Left ventricle myocardium inferior (tissue), 1 donor: ENCODE measurements at places on chromosomes 3 and 15. TPM values are rescaled to one million over a fixed set of nuclear protein-coding genes. Genes with fewer than 3 reads are reported as not detected.

The SUSD5 gene
- 0.80 TPM for total RNA-seq

The MGLL gene
- 67.0 TPM for total RNA-seq

DNA sequence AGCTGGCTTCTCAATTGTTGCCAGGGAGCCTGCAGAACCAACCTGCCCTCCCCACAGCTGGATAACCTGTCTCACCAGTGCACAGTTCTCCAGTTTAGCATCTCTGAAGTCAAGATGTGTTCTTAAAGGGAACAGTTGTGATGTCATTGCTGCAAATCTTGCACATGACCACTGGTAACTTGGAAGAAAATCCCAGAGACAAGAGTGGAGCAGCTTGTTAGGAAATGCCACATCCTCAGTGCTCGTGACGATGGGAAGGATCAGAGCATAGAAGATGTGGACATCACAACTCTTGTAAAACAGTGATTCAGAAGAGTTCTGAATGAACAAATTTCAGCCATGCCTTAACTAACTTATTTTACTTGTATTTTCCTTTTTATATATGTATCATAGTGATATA lies 36.1 kb upstream of the LIMD1 start:
- H3K4me1 ChIP-seq = peaks cover 60% of the 10 kb centered on the region
- H3K27me3 ChIP-seq = no peaks in the 10 kb centered on the region
- peak overlapping the region; percentile 94 for H3K27ac ChIP-seq
- no peak overlapping the region for H3K4me3 ChIP-seq
- DNase-seq = no peak

- H3K4me1 ChIP-seq = no peaks in the 10 kb centered on the region
- no peak overlapping the region for H3K4me3 ChIP-seq
Observed at GRCh38 chr15:99224372-99225214, 24.8 kb downstream of the TTC23 start.

DNA sequence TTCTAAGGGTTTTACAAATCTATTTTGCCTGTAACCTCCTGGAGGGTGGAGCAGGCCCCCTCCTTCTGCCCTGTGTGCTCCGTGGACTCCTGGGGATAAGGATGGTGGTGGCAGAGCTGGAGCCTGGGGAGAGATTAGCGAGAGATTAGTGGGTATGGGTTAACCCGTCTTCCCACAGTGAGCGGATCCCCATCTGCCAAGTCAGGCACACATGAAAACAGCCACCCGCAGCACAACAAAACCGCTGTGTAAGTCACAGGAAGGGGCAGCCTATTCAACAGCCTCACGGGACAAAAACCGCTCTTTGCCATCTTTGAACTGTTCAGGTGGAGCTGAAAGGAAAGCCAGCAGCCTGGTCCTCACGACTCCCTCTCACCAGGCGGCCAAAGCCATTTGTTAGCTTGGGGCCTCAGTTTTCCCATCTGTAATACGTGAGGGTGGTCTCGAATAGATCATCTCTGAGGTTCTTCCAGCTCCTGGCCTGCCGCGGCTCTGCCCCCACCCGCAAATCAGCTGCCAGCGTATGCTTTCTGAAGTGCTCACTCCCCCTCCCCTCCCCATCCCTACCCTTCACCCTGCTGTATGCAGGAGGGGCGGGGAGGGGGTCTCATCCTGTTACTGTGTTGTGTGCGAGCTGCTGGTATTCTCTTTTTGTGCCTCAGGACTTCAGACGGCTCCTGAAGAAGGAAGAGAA lies 43.6 kb downstream of the PDIA5 start:
- H3K4me3 ChIP-seq = no peak overlapping the region
- peaks cover 14% of the 10 kb centered on the region for H3K4me1 ChIP-seq
- H3K36me3 ChIP-seq = peaks cover 63% of the 10 kb centered on the region
- no peaks in the 10 kb centered on the region for H3K27me3 ChIP-seq
- no peak for DNase-seq

DNA sequence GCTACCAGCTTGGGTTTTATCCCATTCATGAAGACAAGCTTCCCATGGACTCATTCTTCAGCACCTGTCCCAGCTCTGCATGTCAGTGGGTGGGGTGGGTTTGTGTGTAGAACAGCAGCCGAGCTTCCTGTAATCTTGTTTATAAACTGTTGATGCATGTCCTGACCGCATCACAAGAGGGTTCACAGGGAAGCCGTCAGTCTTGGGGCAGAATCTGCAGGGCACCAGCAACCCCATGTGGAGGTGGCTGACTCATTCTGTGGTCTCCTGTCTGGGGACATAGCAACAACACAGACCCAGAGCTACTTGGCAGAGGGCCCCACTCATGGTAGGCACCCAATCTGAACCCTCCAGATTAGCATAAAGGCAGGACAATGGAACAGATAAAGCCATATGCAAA lies 35.6 kb downstream of the DAPK2 start:
- DNase-seq = peak; percentile 63
- no peaks in the 10 kb centered on the region for H3K36me3 ChIP-seq
- no peak overlapping the region for H3K4me3 ChIP-seq
- no peaks in the 10 kb centered on the region for H3K27me3 ChIP-seq
- H3K4me1 ChIP-seq = peaks cover 95% of the 10 kb centered on the region

- peaks cover 88% of the 10 kb centered on the region for H3K4me1 ChIP-seq
- H3K36me3 ChIP-seq = no peaks in the 10 kb centered on the region
- H3K27me3 ChIP-seq = no peaks in the 10 kb centered on the region
Observed at GRCh38 chr15:57217778-57218598, 158.3 kb upstream of the CGNL1 start.

GRCh38 chr15:93570527-93570926 lies 481.5 kb upstream of the RGMA start:
- no peak for DNase-seq
- H3K27ac ChIP-seq = no peak overlapping the region
- no peak overlapping the region for H3K4me3 ChIP-seq

GRCh38 chr3:129793942-129794310 lies 99.6 kb downstream of the TMCC1 start:
- no peaks in the 10 kb centered on the region for H3K27me3 ChIP-seq
- peak overlapping the region; percentile 76 for H3K27ac ChIP-seq
- H3K4me1 ChIP-seq = peaks cover 24% of the 10 kb centered on the region
- no peak for DNase-seq

DNA sequence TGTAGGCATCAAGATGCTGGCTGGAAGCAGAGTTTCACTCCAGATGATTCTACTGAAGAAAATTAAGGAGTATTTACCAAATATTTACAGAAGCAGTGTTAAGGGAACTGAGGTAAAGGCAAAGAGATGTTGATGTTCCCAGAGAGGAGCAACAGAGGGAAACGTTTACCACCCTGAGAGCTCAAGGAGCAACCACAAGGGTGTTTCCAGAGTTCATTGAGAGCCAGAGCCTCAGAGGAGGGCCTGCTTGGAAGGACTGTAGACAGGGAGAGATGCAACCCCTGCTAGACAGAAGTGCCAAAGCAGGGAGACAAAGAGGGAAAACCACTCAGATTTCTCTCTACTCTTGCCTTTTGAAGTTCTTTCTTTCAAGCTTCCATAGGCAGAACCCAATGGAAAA lies 474.5 kb downstream of the RBMS3 start:
- no peak overlapping the region for H3K4me3 ChIP-seq
- DNase-seq = no peak
- H3K36me3 ChIP-seq = no peaks in the 10 kb centered on the region

- H3K4me1 ChIP-seq = no peaks in the 10 kb centered on the region
- no peak for DNase-seq
- no peak overlapping the region for H3K4me3 ChIP-seq
- no peaks in the 10 kb centered on the region for H3K36me3 ChIP-seq
Observed at GRCh38 chr3:76652524-76652923, 387.4 kb upstream of the ROBO2 start.

- H3K4me3 ChIP-seq = no peak overlapping the region
- H3K27ac ChIP-seq = no peak overlapping the region
- H3K4me1 ChIP-seq = no peaks in the 10 kb centered on the region
- H3K36me3 ChIP-seq = peaks cover 33% of the 10 kb centered on the region
- no peaks in the 10 kb centered on the region for H3K27me3 ChIP-seq
Observed at GRCh38 chr3:27428446-27428845, 55.7 kb downstream of the SLC4A7 start.

- no peak overlapping the region for H3K4me3 ChIP-seq
- H3K27ac ChIP-seq = no peak overlapping the region
- DNase-seq = no peak
- no peaks in the 10 kb centered on the region for H3K36me3 ChIP-seq
- peaks cover 47% of the 10 kb centered on the region for H3K4me1 ChIP-seq
Observed at GRCh38 chr3:178381555-178381954, 154.7 kb upstream of the KCNMB2 start.

DNA sequence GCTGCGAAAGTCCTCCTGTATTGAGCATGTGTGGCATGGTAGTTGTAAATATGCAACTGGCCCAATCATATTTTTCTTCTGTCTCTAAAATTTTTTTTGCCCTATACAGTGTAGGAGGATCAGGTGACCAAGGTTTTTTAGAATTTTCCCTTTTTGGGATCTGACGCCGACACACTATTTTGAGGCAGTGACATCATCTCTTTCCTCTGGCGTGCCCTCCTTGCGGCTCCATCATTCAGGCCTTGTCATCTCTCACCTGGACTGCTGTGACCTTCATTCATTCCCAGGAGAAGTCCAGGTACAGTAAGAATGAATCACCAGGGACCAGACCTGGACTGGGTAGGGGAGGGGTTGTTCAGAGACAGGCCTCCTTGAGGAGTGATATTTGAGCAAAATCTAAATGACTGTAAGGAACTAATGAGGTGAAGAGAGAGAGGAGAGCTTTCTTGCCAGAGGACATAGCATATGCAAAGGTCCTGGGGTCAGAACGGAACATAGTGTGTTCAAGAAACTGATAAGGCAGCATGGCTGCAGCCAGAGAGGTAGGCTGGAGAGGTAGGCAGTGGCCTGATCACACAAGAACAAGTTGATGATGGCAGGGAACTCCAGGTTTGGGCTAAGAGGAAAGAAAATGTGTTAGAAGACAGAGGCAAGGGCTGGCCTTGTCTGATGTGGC lies 38.7 kb downstream of the ARNT2 start:
- no peak overlapping the region for H3K27ac ChIP-seq
- DNase-seq = no peak
- H3K4me3 ChIP-seq = no peak overlapping the region
- H3K36me3 ChIP-seq = no peaks in the 10 kb centered on the region
- H3K27me3 ChIP-seq = peaks cover 41% of the 10 kb centered on the region
